ENCODE measurements at places on chromosomes 1 and 21. TPM values are rescaled to one million over a fixed set of nuclear protein-coding genes. Genes with fewer than 3 reads are reported as not detected.

Gene E2F2
- 6.5 TPM for polyA plus RNA-seq

Gene BARHL2
- polyA plus RNA-seq, result not detected

Gene CCDC17
- polyA plus RNA-seq, result 2.2 TPM

Gene SYF2
- 95.4 TPM for polyA plus RNA-seq

Gene ZMYND12
- polyA plus RNA-seq, result 4.6 TPM

Gene TIE1
- polyA plus RNA-seq, result 63.4 TPM

Gene SPATA46
- polyA plus RNA-seq, result 0.80 TPM

Gene KLF17
- not detected for polyA plus RNA-seq

Gene LCE1B
- polyA plus RNA-seq, result not detected

Gene PFKFB2
- 14.0 TPM for polyA plus RNA-seq

Gene RAB25
- polyA plus RNA-seq, result 61.6 TPM

Gene LIPI
- 0.65 TPM for polyA plus RNA-seq

Gene IVL
- 0.16 TPM for polyA plus RNA-seq

Gene FNDC10
- polyA plus RNA-seq, result 4.8 TPM

Gene AP4B1
- 47.2 TPM for polyA plus RNA-seq

Gene DISP3
- 0.86 TPM for polyA plus RNA-seq

All from renal pelvis (tissue), 12 donors.